ENCODE measurements at places on chromosomes 12 and 14. TPM values are rescaled to one million over a fixed set of nuclear protein-coding genes. Genes with fewer than 3 reads are reported as not detected.

- DNase-seq = no peak
Measured at GRCh38 chr12:1047898-1048660, 57.1 kb downstream of the ERC1 start.

GRCh38 chr12:22994316-22994675 lies 369.3 kb downstream of the ETNK1 start:
- DNase-seq = no peak

DNA sequence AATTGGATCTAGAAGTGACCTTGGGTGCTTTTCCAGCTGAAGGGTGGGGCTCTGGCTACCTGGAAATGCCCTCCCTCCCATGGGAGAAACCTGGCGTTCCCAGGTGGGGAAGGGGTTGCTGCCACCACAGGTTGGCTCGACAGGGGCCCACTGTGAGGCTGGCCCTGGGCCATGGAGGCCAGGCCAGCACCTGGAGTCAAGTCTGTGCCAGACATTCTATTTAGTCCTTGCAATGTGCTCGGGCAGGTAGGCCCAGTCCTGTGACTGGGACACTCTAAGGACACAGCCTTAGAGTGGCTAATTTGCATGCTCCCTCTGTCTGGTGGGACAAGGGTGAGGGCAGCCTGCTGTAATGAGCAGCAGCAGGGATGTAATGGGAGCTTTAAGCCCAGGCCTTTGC lies 11.9 kb downstream of the VRTN start:
- no peak for DNase-seq

- DNase-seq = peak; percentile 78
Measured at GRCh38 chr12:54306925-54307741, 6.3 kb upstream of the NFE2 start.

GRCh38 chr12:5071496-5071895 lies 27.8 kb downstream of the KCNA5 start:
- DNase-seq = no peak

- no peak for DNase-seq
Measured at GRCh38 chr12:9381619-9382018, 173.4 kb upstream of the PZP start.

- peak; percentile 34 for DNase-seq
Measured at GRCh38 chr12:66409195-66409871, 107.0 kb downstream of the HELB start.

GRCh38 chr14:86652526-86652925 lies 1122.6 kb downstream of the FLRT2 start:
- DNase-seq = no peak

GRCh38 chr14:24277606-24278321 lies 6.4 kb upstream of the RABGGTA start:
- DNase-seq = no peak

- no peak for DNase-seq
Measured at GRCh38 chr12:125255935-125256633, 190.8 kb downstream of the AACS start.

DNA sequence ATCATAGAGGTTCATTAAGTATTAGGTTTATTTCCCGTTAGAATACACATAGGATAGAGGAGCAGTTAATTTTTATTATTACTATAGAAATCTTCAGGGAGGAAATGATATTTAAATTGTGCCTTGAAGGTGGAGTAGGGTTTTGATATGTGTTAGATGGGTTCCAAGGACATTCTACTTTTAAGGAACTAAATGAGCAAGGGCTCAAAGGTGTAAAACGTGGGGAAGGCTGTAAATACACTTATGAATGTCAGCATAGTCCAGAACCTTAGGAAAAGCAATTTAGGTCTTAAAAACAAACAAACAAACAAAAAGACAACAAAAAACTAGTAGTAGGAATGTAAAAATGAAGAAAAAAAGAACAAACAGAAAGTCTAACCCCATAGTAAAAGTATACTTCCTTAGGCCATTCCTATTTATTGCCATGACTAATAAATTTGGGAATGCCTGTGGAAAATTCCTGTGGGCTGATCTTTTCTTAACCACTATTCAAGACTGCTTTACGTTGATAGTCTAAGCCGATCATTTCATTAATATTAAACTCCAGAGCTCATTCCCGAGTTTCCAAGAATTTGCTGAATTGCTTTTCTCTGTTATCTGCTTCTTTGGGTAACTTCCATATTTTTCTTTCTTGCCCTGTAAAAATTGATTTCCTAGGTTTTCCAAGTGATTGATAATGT lies 180.3 kb downstream of the RAD51B start:
- DNase-seq = no peak

Gene KCNMB4
- total RNA-seq = 2.0 TPM

Gene INHBE
- 1.3 TPM for total RNA-seq

Gene CCND2
- 0.06 TPM for total RNA-seq

Gene CPNE6
- total RNA-seq = not detected

Gene RPS6KL1
- 6.1 TPM for total RNA-seq
